CD4-positive, alpha-beta memory T cell (primary cell): ENCODE measurements at places on chromosomes 3 and 15. TPM values are rescaled to one million over a fixed set of nuclear protein-coding genes. Genes with fewer than 3 reads are reported as not detected.

PXYLP1 gene
- 17.2 TPM for total RNA-seq

CX3CR1 gene
- total RNA-seq = 0.29 TPM

SLC12A1 gene
- not detected for total RNA-seq

NPAP1 gene
- total RNA-seq = not detected

DPH6 gene
- total RNA-seq = 11.5 TPM

SIAH2 gene
- 29.5 TPM for total RNA-seq

MITF gene
- total RNA-seq = 1.5 TPM

NEO1 gene
- total RNA-seq = 11.3 TPM

KNG1 gene
- not detected for total RNA-seq

TERC gene
- total RNA-seq = 15.6 TPM

GRM7 gene
- not detected for total RNA-seq

CRYGS gene
- total RNA-seq = 12.6 TPM

SCAANT1 gene
- not detected for total RNA-seq

PEX5L gene
- not detected for total RNA-seq

LYZL4 gene
- not detected for total RNA-seq
